ENCODE measurements at places on chromosomes 16 and 17. TPM values are rescaled to one million over a fixed set of nuclear protein-coding genes. Genes with fewer than 3 reads are reported as not detected.

CCR7 gene
- polyA plus RNA-seq, result not detected

TBC1D28 gene
- not detected for polyA plus RNA-seq

TMC5 gene
- 35.4 TPM for polyA plus RNA-seq

RNF222 gene
- polyA plus RNA-seq, result 0.03 TPM

CFAP119 gene
- polyA plus RNA-seq, result 11.9 TPM

SMIM5 gene
- 6.0 TPM for polyA plus RNA-seq

DNA sequence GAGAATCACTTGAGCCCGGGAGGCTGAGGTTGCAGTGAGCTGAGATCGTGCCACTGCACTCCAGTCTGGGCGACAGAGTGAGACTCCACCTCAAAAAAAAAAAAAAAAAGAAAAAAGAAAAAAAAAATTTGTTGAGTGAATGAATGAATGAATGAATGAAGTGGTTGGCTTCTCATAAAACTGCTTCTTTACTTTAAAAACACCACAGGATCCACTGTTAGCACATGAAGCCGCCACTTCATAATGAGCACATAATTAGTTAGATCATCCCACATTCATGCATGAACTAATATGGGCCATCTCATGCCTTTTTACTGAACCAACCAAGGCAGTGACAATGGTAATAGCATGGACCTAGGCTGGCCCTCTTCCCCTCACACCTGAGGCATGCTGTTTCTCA lies 135.0 kb upstream of the XYLT1 start:
- no peak overlapping the region for H3K27ac ChIP-seq
- H3K4me1 ChIP-seq, result no peaks in the 10 kb centered on the region
- DNase-seq, result no peak
- no peaks in the 10 kb centered on the region for H3K27me3 ChIP-seq
- H3K36me3 ChIP-seq, result no peaks in the 10 kb centered on the region

DNA sequence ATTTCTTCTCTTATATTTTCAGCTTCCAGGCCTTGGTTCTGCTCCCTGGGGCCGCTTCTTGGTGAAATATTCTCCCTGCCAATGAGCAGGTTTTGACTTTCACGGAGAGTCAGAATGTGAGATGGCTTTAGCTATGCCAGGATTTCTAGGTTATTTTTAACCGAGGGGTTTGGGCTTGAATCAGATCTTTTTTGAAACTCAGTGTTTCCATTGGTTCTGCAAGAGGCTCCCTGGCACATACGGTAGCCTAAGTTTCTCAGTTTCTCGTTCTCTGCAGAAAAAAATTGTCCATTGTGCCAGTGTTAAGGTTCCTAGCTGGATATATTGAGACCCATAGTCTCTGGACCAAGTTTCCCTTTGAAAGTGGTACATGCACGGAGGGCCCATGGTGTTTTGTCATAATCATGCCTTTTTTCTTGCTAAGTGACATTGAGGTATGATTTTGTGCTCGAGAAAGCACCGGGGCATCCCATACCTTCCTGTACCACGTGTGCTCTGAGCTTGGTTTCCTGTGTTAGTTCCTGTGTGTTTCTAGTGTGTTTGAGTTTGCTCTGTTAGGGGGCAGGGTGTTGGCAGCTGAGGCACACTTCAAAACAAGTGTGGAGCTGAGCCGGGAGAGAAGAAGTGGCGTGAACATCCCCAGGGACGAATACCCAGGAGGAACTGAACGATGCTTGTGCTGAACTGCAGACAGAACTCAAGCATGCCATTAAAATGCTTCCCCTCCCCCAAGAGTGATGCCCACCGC lies 127.2 kb downstream of the HS3ST3B1 start:
- H3K27ac ChIP-seq, result no peak overlapping the region
- H3K27me3 ChIP-seq, result no peaks in the 10 kb centered on the region
- no peaks in the 10 kb centered on the region for H3K36me3 ChIP-seq
- no peak overlapping the region for H3K4me3 ChIP-seq
- H3K4me1 ChIP-seq, result no peaks in the 10 kb centered on the region
- no peak for DNase-seq

DNA sequence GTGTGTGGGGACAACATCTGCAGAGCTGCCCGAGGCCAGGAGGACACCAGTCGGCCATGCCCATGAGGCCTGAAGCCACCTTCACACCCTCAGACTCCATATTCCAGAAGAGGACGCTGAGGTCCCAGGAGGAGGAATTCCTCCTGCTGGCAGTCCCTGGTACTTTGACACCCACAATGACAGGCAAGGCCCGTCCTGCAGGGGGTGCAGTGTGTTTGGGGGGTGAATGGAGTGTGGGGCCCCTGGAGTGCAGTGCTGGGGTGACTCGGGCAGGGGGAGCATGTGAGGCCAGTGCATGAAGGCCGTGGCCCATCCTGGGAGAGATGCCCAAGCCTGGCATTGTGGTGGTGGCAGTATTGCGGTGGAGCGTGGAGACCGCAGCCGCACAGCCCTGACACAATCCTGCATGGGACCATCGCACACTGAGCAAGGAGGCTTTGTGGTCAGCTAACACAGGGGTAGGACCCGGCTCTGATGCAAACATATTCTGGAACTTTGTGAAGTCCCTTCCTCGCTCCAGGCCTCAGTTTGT lies 52.2 kb downstream of the ZDHHC7 start:
- no peak for DNase-seq
- no peak overlapping the region for H3K27ac ChIP-seq
- H3K27me3 ChIP-seq, result no peaks in the 10 kb centered on the region
- no peaks in the 10 kb centered on the region for H3K36me3 ChIP-seq
- H3K4me1 ChIP-seq, result no peaks in the 10 kb centered on the region

GRCh38 chr17:55743103-55743679 lies 7.7 kb upstream of the PCTP start:
- no peaks in the 10 kb centered on the region for H3K27me3 ChIP-seq
- no peak overlapping the region for H3K4me3 ChIP-seq
- H3K27ac ChIP-seq, result no peak overlapping the region
- no peaks in the 10 kb centered on the region for H3K36me3 ChIP-seq
- H3K4me1 ChIP-seq, result no peaks in the 10 kb centered on the region
- no peak for DNase-seq

DNA sequence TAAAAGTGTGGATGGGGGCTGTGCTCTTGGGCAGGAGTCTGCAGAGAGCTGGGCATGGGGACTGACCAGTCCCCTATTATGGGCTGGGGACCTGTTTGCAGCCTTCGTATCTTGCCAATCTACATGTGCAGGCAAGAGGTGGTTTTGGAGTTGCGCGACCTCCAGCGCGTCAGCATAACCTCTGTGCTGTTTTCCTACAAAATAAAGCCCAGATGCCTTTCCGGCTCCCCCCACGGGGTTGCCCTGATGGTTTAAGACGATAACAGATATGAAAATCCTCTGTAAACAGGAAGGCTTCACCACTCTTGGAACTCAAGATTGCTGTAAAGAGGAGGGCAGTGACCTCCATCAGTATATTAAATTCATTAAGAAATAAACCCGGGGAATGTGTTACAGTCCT lies 16.5 kb upstream of the SPPL2C start:
- no peak for DNase-seq
- H3K4me1 ChIP-seq, result no peaks in the 10 kb centered on the region
- peaks cover 24% of the 10 kb centered on the region for H3K27me3 ChIP-seq
- no peaks in the 10 kb centered on the region for H3K36me3 ChIP-seq
- H3K4me3 ChIP-seq, result no peak overlapping the region

DNA sequence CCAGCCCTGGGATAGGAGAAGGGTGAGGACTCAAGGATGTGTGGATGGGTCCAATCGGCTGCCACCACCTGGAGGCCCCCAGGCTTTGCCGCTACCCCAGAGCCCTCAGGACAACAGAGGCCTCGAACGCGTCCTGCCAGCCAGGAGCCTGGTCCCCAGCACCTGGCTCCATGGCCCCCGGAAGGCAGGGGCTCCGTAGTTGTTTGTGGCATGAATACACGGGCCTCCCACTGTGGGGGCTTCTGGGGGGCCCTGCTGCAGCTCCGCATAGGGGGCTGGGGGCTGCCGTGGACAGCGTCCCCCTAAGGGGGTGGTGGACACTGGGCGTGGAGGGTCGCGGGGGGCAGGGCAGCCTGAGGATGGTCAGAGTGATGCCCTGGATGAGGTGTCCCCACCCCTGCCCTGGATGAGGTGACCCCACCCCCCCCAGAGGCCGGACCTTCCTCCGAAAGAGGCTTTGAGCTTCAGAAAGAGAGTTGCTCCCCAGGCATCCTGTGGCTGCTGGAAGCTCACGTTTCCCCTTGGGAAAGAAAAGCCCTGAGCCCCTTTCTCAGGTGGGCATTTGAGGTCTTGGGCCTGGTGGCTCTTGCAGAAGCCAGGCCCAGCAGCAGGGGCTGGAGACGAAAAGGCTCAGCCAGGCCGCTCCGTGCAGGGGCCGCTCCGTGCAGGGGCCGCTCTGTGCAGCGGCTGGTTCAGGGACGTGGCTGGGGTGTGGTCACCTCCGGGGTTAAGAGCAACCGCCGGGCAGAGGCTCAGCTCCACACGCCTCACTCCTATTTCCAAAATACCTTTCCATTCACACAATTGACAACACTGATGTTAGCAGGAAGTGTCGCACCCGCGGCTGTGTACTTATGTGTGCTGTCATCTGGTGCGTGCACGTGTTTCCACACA lies 40.3 kb upstream of the GNG13 start:
- H3K4me1 ChIP-seq, result no peaks in the 10 kb centered on the region
- peaks cover 61% of the 10 kb centered on the region for H3K27me3 ChIP-seq
- DNase-seq, result no peak
- no peaks in the 10 kb centered on the region for H3K36me3 ChIP-seq
- H3K27ac ChIP-seq, result no peak overlapping the region

- peaks cover 24% of the 10 kb centered on the region for H3K4me1 ChIP-seq
- no peak for DNase-seq
- no peaks in the 10 kb centered on the region for H3K36me3 ChIP-seq
- no peaks in the 10 kb centered on the region for H3K27me3 ChIP-seq
- peak overlapping the region; percentile 92 for H3K4me3 ChIP-seq
Observed at GRCh38 chr17:35586569-35587073, 501 bp upstream of the AP2B1 start.
